CD4-positive, alpha-beta T cell (primary cell): ENCODE measurements at places on chromosomes 16 and 17.

DNA sequence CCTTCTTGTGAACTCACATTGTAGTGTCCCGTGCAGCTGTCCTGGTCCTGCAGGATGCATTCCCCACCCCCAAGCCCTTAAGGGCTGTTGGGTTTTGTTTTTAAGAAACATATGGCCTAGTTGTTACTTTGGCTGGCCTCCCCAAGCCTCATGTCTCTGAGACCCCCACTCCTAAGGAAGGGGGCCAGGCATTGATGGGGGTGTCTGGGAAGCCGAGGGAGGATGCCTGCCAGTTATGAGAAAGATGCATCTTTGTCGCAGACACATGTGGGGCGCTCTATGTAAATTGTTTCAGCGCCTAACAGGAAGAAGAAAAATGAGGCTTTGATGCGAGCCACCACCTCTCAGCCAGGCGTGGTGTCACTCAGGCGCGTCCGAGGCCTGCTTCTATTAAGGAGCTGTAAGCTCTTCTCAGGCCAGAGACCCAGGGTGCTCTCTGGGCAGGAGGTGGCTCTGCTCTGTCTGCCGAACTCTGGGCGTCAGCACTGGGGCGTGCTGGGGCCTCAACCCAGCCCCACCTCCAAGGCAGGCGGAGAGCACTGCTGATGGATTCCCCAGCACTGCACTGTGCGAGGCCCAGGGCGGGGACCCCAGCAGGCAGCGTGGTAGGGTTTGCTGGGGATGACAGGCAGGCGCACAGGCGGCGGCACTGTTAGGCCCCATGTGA lies 70.6 kb downstream of the SREBF1 start:
- no peak for DNase-seq

GRCh38 chr17:71740866-71741265 lies 380.0 kb upstream of the SOX9 start:
- no peak for DNase-seq

DNA sequence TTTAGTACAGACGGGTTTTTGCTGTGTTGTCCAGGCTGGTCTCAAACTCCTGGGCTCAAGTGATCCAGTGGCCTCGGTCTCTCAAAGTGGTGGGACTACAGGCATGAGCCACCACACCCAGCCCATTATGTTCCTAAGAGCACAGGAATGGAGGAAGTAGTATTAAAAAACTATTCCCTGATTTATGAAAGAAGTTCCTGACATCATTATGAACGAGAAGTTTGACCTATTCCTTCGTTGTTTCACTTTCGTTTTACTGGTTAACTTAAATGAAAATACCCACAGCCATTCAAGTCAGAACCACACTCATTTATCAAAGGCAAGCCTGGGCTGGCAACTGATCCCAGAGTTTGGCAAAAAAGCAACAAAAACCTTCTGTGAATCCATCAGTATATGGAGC lies 13.5 kb upstream of the CBX4 start:
- DNase-seq, result no peak

GRCh38 chr16:88985521-88985920 lies 8.5 kb upstream of the CBFA2T3 start:
- DNase-seq, result no peak

DNA sequence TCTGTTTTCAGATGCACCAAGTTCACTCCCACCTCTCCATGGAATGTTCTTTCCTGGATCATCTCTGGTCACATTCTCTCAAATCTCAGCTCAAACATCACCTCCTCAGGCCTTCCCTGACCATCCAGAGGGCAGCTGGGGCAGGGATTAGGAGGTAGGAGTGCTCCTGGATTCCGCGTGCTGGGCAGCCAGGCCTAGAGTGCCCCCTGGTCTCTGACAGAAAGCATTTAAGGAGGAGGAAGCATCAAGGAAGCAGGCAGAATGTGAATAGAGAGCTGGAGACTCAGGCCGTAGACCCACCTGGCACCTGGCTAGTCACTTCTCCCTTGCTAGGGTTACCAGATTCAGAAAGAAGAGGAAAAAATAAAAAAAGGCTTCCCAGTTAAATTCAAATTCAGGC lies 2.5 kb upstream of the CYB561 start:
- no peak for DNase-seq

- no peak for DNase-seq
These were observed 27.4 kb downstream of the NDEL1 start for GRCh38 chr17:8463099-8463498.

GRCh38 chr17:43717913-43718312 lies 40.7 kb downstream of the SOST start:
- DNase-seq, result no peak
